Transverse colon (tissue), 4 donors: ENCODE measurements at places on chromosomes 12 and 14.
A peak's percentile ranks its signal among the peaks of the same experiment; 100 is the strongest.

DNA sequence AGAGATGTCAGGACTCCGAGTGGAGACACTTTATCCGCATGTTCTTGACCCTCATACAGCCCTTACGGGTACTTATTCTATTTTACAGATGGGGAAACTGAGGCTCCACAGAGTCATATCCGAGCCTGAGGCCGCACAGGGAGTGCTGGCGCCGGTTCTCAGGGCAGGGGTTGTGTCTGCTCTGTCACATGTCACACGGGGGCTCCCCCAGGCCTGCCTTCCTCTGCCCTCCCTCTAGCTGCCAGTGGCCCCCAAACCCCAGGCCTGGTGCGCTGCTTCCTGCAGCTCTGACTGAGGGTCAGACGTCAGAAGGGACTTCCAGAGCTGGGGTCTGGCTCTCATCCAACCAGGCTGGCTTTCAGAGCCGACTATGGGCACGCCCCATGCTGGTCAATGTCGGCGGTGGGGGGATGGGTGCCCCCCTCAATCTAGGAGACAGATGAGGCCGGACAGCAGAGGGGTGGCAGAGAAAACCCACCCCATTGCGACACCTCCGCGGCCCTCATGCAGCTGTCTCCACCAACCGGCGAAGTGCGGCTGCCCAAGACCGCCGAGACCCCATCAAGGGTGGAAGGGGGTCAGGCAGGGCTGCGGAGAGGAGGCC, 811 bp upstream of the INF2 start:
- peak overlapping the region; percentile 46 for H3K4me3 ChIP-seq
- peaks cover 60% of the 10 kb centered on the region for H3K4me1 ChIP-seq
- H3K27ac ChIP-seq = peak overlapping the region; percentile 94

DNA sequence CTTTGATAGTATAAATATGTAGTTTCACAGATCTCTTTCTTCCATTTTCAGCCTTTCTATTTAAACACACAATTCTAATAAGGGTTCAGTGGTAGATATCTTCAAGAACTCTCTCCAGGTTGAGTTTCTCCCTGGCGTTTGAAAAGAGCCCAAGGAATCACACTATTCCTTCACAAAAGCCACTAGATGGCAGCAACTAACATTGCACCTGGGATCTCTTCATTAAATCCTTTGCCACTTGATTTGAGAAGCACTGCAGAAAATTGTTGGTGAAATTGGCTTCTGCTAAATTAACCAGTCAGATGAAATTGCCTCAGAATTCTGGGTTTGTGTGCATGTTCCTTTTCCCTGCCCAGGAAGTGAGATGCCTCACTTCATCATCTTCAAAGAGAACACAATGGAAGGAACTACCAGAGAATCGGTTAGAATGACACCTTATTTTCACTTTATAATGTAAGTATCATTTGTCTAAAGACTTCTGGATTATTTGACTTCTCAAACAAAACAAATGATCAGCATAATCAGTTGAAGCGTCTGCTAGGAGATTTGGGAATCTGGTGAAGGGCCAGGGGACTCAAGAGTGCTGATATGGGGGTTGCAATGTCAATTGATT, 6.8 kb downstream of the CCDC198 start:
- no peak overlapping the region for H3K27ac ChIP-seq
- no peak for DNase-seq
- no peaks in the 10 kb centered on the region for H3K36me3 ChIP-seq
- H3K4me1 ChIP-seq = no peaks in the 10 kb centered on the region

- DNase-seq = no peak
- no peak overlapping the region for H3K27ac ChIP-seq
- H3K27me3 ChIP-seq = no peaks in the 10 kb centered on the region
- H3K4me1 ChIP-seq = no peaks in the 10 kb centered on the region
- H3K4me3 ChIP-seq = no peak overlapping the region
- peaks cover 12% of the 10 kb centered on the region for H3K36me3 ChIP-seq
These were observed 26.6 kb upstream of the PRPF39 start for GRCh38 chr14:45057349-45057748.

- H3K27ac ChIP-seq = no peak overlapping the region
- DNase-seq = no peak
- H3K4me3 ChIP-seq = peak overlapping the region; percentile 66
- H3K36me3 ChIP-seq = no peaks in the 10 kb centered on the region
These were observed 1.1 kb downstream of the CARMIL3 start for GRCh38 chr14:24052656-24053547.

GRCh38 chr14:54877015-54877702, 25.5 kb downstream of the GCH1 start:
- H3K4me3 ChIP-seq = no peak overlapping the region
- H3K36me3 ChIP-seq = no peaks in the 10 kb centered on the region
- no peak for DNase-seq

GRCh38 chr12:79083181-79083580, 218.6 kb downstream of the SYT1 start:
- no peaks in the 10 kb centered on the region for H3K27me3 ChIP-seq
- no peak for DNase-seq
- H3K36me3 ChIP-seq = no peaks in the 10 kb centered on the region
- no peak overlapping the region for H3K27ac ChIP-seq
- no peak overlapping the region for H3K4me3 ChIP-seq

DNA sequence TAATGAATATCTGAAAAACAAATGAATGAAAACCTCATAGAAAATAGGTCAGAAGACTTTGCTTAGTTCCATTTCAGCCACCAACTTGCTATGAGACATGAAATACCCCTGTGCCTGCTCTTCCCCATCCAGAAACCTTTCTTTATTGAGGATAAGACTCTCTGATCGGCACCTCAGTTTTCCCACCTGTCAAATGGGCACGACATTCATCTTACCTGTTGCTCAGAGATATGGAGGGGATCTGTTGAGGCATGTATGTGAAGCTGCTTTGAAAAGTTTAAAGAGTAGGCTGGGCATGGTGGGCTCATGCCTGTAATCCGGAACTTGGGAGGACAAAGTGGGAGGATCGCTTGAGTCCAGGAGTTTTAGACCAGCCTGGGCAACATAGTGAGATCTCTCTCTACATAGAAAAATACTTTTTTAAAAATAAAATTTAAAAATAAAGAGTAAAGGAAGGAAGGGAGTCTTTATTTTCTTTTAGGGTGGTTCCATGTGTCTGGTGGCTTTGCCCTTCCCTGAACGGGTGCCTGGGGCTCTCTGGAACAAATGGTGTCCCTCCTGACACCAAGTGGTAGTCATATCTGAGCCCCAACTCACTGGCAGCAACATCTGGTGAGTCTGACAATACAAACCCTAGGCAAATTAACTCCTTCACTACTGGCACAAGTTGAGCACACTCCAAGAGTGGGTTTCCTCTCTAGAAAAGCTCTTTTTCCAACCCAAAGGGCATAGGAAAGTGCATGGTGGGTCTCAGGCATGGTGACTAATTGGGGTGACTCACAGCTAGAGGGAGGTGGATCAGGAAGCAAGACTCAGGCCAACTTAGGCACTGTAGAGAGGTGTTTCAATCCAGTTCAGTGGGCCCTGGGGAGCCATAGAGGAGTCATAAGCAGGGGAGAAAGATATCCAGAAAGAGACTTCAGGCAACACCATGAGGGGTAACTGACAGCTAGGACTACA, 42.1 kb downstream of the MAP1LC3B2 start:
- H3K27ac ChIP-seq = no peak overlapping the region
- no peak overlapping the region for H3K4me3 ChIP-seq
- no peaks in the 10 kb centered on the region for H3K27me3 ChIP-seq
- peaks cover 12% of the 10 kb centered on the region for H3K4me1 ChIP-seq
- no peak for DNase-seq

DNA sequence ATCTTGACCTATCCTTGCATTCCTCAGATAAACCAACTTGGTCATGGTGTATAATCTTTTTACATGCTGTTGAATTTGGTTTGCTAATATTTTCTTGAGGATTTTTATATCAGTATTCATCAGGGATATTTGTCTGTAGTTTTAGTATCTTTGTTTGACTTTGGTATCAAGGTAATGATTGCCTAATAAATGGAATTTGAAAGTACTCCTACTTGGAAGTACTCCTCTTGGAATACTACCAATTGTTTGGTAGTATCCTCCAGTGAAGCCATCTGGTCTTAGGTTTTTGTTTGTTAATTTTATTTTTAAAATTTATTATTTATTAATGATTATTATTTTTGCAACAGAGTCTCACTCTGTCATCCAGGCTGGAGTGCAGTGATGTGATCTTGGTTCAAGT, 85.0 kb downstream of the ATF7IP start:
- no peaks in the 10 kb centered on the region for H3K27me3 ChIP-seq
- no peaks in the 10 kb centered on the region for H3K4me1 ChIP-seq
- H3K4me3 ChIP-seq = no peak overlapping the region
- DNase-seq = no peak
- H3K27ac ChIP-seq = no peak overlapping the region

DNA sequence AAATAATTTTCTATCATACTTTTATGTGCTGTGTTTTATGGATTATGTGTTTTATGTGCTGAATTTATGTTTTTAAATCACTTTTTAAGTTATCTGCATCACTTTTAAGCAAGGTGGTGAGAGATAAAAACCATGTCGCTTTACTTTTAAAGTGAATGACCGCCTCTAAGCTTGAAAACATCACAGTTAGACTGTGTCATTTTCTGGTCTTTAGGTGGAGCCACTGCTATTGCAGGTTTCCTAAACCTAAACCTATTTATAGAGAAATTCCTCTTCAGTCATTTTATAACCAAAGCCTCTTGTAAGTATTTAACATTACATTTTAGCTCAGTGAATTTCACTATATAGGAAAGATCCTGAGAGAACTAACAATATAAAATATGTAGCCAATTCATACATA, 21.0 kb upstream of the MDM2 start:
- no peaks in the 10 kb centered on the region for H3K36me3 ChIP-seq
- no peak for DNase-seq
- H3K4me3 ChIP-seq = no peak overlapping the region
- peak overlapping the region; percentile 49 for H3K27ac ChIP-seq
- H3K27me3 ChIP-seq = no peaks in the 10 kb centered on the region

DNA sequence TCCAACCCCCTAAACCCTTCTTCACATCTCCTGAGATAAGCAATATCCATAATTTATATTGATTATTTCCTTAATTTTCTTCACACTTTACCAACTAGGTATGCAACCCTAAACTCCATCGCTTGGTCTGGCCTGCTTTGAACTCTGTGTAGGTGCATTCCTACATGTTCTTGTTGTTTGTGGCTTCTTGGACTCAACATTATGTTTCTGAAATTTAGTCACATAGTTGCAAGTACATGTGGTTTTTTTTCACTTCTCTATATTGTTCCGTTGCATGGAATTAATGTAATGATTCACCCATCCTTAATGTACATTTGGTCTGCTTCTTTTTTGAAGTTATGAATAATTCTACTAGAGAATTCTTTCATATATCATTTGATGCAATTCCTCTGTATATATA, 1.6 kb upstream of the TAS2R30 start:
- no peak overlapping the region for H3K4me3 ChIP-seq
- no peaks in the 10 kb centered on the region for H3K36me3 ChIP-seq
- H3K4me1 ChIP-seq = no peaks in the 10 kb centered on the region
- DNase-seq = no peak
- no peaks in the 10 kb centered on the region for H3K27me3 ChIP-seq
- H3K27ac ChIP-seq = no peak overlapping the region

GRCh38 chr12:123690191-123690840, 19.4 kb downstream of the TCTN2 start:
- no peak for DNase-seq
- no peaks in the 10 kb centered on the region for H3K36me3 ChIP-seq
- no peaks in the 10 kb centered on the region for H3K4me1 ChIP-seq
- H3K27ac ChIP-seq = no peak overlapping the region
- no peak overlapping the region for H3K4me3 ChIP-seq

GRCh38 chr12:96919510-96920210, 12.6 kb downstream of the NEDD1 start:
- no peaks in the 10 kb centered on the region for H3K36me3 ChIP-seq
- no peak overlapping the region for H3K27ac ChIP-seq
- DNase-seq = no peak

- peak; percentile 62 for DNase-seq
- no peak overlapping the region for H3K4me3 ChIP-seq
- no peaks in the 10 kb centered on the region for H3K36me3 ChIP-seq
- H3K27ac ChIP-seq = peak overlapping the region; percentile 97
- peaks cover 49% of the 10 kb centered on the region for H3K27me3 ChIP-seq
These were observed 2.3 kb upstream of the ITGA5 start for GRCh38 chr12:54421175-54421878.

DNA sequence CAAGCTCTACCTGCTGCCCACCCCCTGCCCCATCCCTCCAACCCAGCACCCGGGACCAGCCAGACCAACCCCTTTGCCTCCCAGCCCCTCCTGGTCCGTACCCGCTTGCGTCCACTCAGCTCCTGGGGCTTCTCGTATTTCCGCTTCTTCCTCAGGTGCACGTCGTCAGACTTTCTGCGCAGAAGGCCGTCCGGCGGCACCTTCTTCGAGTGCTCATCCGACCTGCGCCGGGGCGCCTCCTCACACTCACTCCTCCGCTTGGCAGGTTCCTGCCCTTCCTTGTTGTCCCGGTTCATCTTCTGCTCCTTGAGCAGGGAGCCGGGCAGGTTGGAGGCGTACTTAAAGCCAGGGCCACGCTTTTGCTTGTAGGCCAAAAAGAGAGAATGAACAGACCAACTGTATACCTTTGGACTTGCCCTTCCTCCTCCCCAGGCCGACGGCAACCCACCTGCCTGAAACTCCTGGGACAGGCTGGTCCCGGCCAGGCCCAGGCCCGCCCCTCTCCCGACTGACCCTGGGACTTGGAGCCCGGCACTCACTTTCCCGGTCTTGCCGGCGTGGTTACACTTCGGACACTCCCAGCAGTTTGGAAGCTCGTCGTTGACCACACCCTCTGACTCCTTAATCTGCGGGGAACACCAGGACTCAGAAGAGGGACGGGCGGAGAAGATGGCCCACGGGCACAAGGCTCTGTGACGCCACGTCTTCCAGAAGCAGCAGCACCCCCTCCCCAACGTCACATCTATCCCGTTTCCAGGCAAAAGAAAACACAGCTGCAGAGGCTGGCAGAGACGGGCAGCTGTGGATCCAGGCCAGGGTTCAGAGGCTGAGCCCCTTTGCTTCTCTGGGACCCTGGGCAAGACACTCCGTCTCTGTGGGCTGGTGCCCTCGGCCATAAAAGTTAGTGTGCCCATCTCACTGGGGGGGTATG, 44.3 kb downstream of the RNF34 start:
- H3K27me3 ChIP-seq = no peaks in the 10 kb centered on the region
- peak; percentile 66 for DNase-seq
- no peak overlapping the region for H3K4me3 ChIP-seq
- no peaks in the 10 kb centered on the region for H3K36me3 ChIP-seq
- H3K4me1 ChIP-seq = peaks cover 12% of the 10 kb centered on the region
